ENCODE measurements at places on chromosomes 5 and 9. TPM values are rescaled to one million over a fixed set of nuclear protein-coding genes. Genes with fewer than 3 reads are reported as not detected.

DNA sequence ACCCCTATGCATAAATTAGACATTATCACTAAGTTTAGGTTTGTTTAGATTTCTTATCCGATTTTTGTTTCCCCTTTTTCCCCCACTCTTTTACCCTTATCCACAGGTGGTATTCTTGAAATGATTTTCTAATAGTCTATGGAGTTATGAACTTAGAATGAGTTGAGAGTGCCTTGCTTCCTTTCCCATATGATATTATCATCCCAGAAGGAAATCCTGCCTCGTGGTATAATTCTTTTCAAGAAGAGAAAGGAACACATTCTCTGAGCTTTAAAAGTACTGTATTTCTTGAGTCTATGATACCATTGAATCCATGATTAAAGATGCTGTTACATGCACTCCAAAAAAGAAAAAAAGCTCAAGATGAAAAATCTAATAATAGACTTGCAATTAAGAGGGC is 76.9 kb upstream of the ADAMTSL1 start:
- H3K4me3 ChIP-seq, result no peak overlapping the region
- H3K27me3 ChIP-seq, result no peaks in the 10 kb centered on the region
- no peak overlapping the region for H3K27ac ChIP-seq
- no peaks in the 10 kb centered on the region for H3K4me1 ChIP-seq
- no peaks in the 10 kb centered on the region for H3K36me3 ChIP-seq

GRCh38 chr5:80031109-80031508 is 4.0 kb upstream of the THBS4 start:
- no peaks in the 10 kb centered on the region for H3K36me3 ChIP-seq
- no peak overlapping the region for H3K27ac ChIP-seq
- H3K4me1 ChIP-seq, result no peaks in the 10 kb centered on the region
- H3K4me3 ChIP-seq, result no peak overlapping the region
- DNase-seq, result no peak
- peaks cover 41% of the 10 kb centered on the region for H3K27me3 ChIP-seq

DNA sequence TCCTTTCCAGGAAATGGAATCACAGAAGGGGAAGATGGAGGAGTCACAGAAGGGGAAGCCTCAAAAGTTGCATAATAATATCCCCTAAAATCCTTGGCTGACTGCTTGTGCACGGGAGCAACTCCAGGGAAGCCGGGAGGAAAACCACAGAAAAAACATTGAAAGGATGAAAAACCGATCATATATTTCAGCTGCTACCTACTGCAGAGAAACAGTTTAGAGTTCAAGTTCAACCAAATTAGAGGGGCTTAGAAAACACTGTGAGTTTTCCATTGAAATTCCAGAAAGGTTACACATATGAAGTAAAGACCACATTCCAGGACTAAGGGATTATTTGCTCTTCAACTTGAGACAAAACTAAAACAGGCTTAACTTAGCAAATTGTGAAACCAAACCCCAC is 37.6 kb upstream of the MTAP start:
- H3K27ac ChIP-seq, result no peak overlapping the region
- H3K4me1 ChIP-seq, result no peaks in the 10 kb centered on the region
- no peak for DNase-seq

- no peaks in the 10 kb centered on the region for H3K27me3 ChIP-seq
- no peak for DNase-seq
- peaks cover 3% of the 10 kb centered on the region for H3K4me1 ChIP-seq
- no peak overlapping the region for H3K27ac ChIP-seq
- H3K36me3 ChIP-seq, result no peaks in the 10 kb centered on the region
Measured at GRCh38 chr9:127221695-127222094, 42.9 kb upstream of the GARNL3 start.

TERT gene
- not detected for total RNA-seq

DNA sequence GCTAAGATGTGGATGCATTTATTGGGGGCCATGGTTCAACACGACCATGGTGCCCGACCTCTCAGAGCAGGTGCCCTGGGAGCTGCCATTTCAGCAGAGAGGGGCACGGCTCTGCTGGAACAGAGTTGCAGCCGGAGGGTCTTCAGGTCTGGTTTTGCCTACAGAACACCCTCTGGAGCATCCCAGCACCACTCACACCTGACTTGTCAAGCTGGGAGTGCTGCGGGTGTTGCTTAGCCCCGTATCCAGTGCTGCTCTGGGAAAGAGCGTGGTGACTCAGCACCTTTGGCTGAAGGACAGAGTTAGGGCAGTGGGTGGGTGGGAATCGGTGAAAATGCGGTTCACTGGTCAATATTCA is 36.5 kb upstream of the IRX4 start:
- H3K4me3 ChIP-seq, result no peak overlapping the region
- H3K27me3 ChIP-seq, result peaks cover 6% of the 10 kb centered on the region
- no peak overlapping the region for H3K27ac ChIP-seq
- no peak for DNase-seq

DNA sequence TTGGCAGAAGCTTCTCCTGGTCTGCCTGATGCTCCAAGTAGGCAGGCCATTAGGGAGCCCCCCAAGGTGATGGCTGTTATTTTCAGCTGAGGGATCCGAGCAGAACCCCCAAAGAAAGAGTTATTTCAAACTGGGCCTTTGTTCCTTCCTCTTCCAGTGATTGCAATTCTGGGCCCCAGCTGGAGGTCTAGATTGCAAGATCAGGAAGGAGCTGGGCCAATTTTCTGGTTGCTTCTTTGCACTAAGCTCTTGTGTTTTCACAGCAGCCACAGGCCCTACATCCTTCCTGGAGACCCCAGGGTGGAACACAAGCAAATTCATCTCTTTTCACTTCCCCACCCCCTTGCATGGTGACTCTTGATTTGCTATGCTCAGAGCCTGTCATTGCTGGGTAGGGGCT is 215.0 kb downstream of the SEMA6A start:
- no peaks in the 10 kb centered on the region for H3K36me3 ChIP-seq
- no peak overlapping the region for H3K4me3 ChIP-seq
- no peak overlapping the region for H3K27ac ChIP-seq
- DNase-seq, result no peak
- no peaks in the 10 kb centered on the region for H3K27me3 ChIP-seq
- peaks cover 20% of the 10 kb centered on the region for H3K4me1 ChIP-seq
